ENCODE measurements at places on chromosomes 11 and 22.

GRCh38 chr22:37906364-37907008, 389 bp downstream of the MICALL1 start:
- H3K4me3 ChIP-seq: peak overlapping the region; percentile 74
- H3K4me1 ChIP-seq: peaks cover 31% of the 10 kb centered on the region
- peaks cover 2% of the 10 kb centered on the region for H3K36me3 ChIP-seq
- H3K27ac ChIP-seq: peak overlapping the region; percentile 85
- peak; percentile 67 for DNase-seq

GRCh38 chr11:17171343-17171742, 36.4 kb downstream of the PIK3C2A start:
- no peak overlapping the region for H3K27ac ChIP-seq
- peaks cover 23% of the 10 kb centered on the region for H3K4me1 ChIP-seq
- H3K4me3 ChIP-seq: no peak overlapping the region
- H3K27me3 ChIP-seq: no peaks in the 10 kb centered on the region
- peaks cover 42% of the 10 kb centered on the region for H3K36me3 ChIP-seq
- DNase-seq: no peak

DNA sequence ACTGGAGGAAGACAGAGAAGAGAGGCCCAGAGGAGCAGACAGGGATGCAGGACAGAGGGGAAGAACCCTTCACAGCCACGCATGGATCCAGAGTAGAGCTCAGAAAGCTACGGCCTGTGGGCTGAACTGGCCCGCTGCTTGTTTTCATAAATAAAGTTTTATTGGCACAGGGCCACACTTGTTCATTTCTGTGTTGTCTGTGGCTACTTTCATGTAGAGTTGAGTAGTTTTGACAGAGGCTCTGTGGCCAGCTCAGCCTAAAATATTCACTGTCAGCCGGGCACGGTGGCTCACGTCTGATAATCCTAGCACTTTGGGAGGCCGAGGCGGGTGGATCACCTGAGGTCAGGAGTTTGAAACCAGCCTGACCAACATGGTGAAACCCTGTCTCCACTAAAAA, 26.2 kb upstream of the GAL start:
- no peak overlapping the region for H3K27ac ChIP-seq
- no peak for DNase-seq
- H3K27me3 ChIP-seq: peaks cover 23% of the 10 kb centered on the region
- H3K4me3 ChIP-seq: no peak overlapping the region

- DNase-seq: peak; percentile 32
- peaks cover 4% of the 10 kb centered on the region for H3K4me1 ChIP-seq
- H3K36me3 ChIP-seq: no peaks in the 10 kb centered on the region
- peaks cover 54% of the 10 kb centered on the region for H3K27me3 ChIP-seq
- no peak overlapping the region for H3K27ac ChIP-seq
- H3K4me3 ChIP-seq: peak overlapping the region; percentile 45
These were observed 845 bp downstream of the MPPED2 start for GRCh38 chr11:30585125-30585891.

GRCh38 chr11:27467181-27467913, 5.2 kb downstream of the LGR4 start:
- H3K27ac ChIP-seq: no peak overlapping the region
- no peaks in the 10 kb centered on the region for H3K36me3 ChIP-seq
- H3K27me3 ChIP-seq: peaks cover 46% of the 10 kb centered on the region
- H3K4me3 ChIP-seq: no peak overlapping the region
- DNase-seq: no peak
- peaks cover 10% of the 10 kb centered on the region for H3K4me1 ChIP-seq

GRCh38 chr22:23856721-23857605, 712 bp upstream of the SLC2A11 start:
- DNase-seq: no peak
- peaks cover 26% of the 10 kb centered on the region for H3K4me1 ChIP-seq
- peak overlapping the region; percentile 88 for H3K4me3 ChIP-seq
- H3K27ac ChIP-seq: peak overlapping the region; percentile 91
- no peaks in the 10 kb centered on the region for H3K27me3 ChIP-seq
